ENCODE measurements at places on chromosomes 6 and 20.

DNA sequence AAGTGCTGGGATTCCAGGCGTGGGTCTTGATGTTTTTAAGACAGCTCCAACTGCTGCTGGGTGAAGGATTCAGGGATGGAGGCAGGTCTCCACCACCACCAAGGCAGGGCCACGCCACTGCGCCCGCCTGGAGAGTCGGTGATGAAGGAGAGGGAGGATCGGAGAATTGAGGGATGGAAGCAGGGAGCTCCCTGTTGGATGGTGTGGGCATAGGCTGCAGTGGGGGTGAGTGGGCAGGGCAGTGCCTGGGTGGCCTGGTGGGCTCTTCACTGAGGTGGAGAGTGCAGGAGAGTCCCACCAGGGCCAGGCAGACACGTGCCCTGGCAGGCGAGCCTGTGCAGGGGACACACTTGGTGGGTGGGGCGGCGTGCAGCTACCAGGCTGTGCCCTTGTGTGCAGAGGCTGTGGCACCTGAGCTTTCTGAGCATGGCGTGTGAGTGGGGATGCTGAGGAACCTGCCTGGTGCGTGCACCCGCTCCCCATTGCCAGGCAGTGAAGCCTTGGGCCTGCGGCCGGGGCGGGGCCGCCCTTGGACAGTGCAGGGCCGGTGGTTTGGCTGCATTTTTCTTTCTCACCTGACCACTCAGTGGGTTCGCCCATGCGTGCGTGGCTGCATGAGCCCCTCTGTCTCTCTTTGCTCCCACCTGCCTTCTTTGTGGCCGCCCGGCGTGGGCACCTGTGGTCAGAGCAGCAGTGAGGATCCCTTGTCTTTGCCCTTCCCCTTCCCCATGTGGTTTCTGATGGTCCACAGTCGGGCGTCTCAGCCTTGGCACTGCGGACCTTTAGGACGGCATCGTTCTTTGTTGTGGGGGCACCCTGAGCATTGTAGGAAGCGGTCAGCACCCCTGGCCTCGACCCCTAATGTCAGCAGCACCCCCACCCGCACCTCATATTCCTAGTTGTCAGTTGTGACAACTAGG lies 11.3 kb downstream of the RBM38 start:
- DNase-seq: no peak

- DNase-seq: no peak
Measured at GRCh38 chr6:11326116-11326515, 93.6 kb upstream of the NEDD9 start.

- no peak for DNase-seq
Measured at GRCh38 chr6:128127650-128128049, 226.8 kb upstream of the THEMIS start.

DNA sequence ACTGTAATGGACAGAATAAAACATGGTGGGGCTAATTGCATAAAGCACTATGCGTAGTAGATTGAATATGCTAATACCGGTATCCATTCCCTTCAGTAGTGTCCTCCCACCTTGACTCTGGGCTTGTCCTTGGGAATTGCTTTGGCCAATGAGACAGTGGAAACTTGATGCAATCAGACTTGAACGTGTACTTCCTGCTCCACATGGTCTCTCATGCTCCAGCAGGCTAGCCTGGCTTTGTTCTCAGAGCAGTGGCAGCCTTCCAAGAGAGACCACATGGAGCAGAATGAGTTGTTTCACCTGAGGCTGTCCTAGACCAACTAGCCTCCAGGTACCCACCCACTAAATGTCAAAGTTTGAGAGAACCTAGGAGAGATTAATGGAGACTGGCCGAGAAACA lies 37.0 kb upstream of the BTBD3 start:
- DNase-seq: no peak

- no peak for DNase-seq
Measured at GRCh38 chr20:31909253-31910070, 39.0 kb downstream of the TTLL9 start.

DNA sequence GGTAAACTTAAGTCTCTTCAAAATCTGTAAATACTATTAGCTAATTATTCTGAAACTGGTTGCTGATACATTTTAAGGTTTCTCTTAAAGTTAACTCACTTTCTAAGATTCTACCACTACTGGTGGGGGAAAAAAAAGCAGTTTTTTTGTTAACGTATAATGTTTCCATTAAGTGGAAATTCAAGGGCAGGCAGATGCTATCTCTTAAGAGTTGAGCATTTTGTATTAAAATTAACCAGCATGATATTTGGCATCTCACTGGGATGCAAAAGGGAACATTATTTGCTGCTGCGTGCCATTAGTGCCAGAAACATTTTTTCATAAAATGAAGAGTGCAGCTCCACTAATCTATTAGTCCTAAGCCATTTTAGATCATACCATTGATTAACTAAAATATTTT lies 246.2 kb downstream of the PRKN start:
- no peak for DNase-seq

DNA sequence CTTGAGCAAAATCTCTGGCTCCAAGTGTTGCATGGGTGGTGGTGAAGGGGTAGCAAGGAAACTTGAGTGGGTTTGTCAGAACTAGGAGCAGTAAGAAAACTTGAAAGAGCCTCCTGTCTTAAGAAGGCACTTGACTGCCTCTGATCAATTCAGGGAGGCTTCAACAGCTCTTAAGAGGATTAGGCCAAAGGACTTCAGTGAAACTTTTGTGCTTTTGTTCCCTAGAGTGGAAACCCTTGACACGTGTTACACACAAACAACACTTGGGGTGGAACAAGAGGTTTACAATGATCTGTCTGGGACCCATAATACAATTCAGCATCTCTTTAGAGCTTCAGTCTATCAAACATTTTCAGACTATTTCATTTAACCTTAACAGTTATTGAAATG lies 80.1 kb upstream of the ARMC2 start:
- DNase-seq: no peak

- DNase-seq: no peak
Measured at GRCh38 chr20:54108326-54108642, 37.9 kb upstream of the BCAS1 start.

DNA sequence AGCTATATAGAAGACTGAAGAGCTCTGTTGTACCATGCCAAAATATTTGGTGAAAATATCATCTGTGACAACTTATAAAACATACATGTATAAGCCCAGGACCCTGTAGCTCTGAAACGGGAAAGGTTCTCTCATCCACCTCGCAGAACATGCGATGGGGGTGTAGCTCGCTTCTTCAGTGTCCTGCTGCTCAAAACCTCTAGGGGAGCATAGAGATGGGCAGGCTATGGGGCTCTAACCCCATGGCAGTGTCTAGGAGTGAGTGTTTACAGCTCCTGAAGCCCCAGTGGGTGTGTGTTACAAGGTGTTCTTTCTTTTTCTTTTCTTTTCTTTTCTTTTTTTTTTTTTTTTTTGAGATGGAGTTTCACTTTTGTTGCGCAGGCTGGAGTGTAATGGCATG lies 505.2 kb upstream of the SYNCRIP start:
- DNase-seq: no peak

GRCh38 chr6:96878143-96878542 lies 19.5 kb downstream of the NDUFAF4 start:
- DNase-seq: no peak

DNA sequence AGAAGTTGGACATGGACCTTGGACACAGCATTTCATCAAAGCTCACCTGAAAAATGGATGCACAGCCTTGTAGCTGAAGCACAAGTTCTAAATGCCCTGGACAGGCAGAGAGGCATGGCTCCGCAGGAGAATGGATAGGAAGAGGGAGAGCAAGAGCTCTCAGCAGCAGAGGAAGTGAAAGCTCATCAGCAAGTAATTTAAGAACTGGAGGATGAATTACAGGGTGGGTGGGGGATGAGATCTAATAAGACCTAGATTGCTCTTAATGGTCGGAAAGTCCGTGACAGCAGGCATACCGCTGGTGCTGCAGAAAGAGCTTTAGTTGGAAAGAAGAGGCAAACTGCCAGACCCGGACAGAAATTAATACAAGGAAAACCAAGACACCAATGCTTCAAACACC lies 37.3 kb upstream of the SAYSD1 start:
- DNase-seq: no peak

GRCh38 chr6:14593286-14593685 lies 475.7 kb downstream of the CD83 start:
- peak; percentile 50 for DNase-seq

- no peak for DNase-seq
Measured at GRCh38 chr6:169923468-169924464, 172.3 kb downstream of the ERMARD start.

DNA sequence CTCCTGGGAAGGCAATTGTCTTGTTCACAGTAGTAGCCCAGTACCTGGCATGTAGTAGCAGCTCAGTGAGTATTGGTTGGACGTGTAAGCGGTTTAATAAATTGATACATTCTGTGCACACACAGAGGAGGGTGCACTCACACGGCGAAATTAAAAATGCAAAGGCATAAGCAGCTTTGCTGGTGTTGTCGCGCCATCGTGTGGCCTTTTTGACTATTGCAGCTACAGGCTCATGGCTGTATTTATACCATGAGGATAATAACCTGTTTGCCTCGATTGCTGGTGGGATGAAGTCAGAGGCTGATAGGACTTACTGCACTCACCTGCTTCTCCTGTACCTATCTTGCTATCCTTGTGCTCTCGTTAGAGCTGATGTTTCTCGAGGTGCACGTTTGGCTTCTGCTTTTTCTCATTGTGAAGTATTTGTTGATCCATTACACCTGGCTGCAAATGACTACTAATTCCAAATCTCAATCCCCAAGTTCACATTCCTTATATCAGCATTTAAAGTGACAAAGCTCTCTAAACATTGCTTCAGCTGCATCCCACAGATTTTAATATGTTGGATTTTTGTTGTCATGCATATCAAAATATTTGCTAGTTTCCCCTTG lies 61.5 kb downstream of the TBXT start:
- peak; percentile 51 for DNase-seq

GRCh38 chr6:110828396-110828795 lies 13.1 kb upstream of the CDK19 start:
- peak; percentile 44 for DNase-seq

DNA sequence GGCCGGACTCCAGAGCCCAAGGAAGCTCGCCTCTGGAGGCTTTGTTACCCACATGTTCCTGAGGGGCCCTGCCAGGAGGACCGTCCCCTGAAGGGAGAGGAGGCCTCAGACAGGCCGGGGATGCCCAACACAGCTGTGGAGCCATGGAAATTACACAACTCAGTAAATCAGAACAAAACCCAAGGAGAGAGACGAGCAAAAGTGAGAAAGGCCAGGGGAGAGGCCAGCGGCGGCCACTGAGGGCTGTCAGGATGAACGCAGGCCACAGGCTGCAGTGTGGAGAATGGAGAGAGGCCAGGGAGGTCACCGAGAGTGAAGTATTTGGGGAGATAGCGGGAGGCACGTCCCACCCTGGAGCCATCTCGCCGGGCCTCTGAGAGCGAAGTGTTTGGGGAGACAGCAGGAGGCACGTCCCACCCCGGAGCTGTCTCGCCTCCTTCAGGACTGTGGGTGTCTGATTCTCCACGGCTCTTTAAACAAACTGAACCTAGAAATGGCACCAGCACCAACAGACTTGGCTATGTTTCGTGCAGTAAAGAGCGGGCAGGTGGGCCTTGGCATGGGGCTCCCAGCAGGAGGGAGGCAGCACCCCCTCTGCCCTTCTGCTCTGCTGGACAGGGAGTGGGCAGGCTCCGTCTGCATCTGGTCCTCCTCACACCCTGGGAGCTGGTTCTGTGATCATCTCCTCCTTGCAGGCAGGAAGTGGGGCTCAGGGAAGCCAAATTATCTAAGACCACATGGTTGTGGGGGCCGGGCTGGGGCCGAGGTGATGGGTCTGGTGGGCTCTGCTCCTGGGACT lies 91.0 kb downstream of the YTHDF1 start:
- DNase-seq: no peak

- DNase-seq: peak; percentile 39
Measured at GRCh38 chr6:20213271-20213798, 1.1 kb upstream of the MBOAT1 start.
